GDM1 (cell line): ENCODE measurements at places on chromosomes 1 and 21.

DNA sequence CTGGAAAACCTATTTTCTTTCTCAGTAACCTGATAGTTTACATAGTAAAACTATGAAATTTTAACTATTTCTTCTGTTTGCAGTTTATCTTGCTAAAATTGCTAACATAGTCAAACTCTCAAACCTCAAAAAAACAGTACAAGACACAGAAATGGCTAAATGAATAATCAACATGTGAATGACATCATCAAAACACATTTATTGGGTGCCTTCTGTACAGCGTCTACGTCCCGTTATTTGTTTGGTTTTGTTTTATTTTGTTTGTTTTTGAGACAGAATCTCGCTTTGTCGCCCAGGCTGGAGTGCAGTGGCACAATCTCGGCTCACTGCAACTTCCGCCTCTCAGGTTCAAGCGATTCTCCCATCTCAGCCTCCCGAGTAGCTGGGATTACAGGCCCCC, 11.2 kb downstream of the RBM34 start:
- no peak for DNase-seq

GRCh38 chr1:54325703-54326461, 80.3 kb downstream of the SSBP3 start:
- no peak for DNase-seq

DNA sequence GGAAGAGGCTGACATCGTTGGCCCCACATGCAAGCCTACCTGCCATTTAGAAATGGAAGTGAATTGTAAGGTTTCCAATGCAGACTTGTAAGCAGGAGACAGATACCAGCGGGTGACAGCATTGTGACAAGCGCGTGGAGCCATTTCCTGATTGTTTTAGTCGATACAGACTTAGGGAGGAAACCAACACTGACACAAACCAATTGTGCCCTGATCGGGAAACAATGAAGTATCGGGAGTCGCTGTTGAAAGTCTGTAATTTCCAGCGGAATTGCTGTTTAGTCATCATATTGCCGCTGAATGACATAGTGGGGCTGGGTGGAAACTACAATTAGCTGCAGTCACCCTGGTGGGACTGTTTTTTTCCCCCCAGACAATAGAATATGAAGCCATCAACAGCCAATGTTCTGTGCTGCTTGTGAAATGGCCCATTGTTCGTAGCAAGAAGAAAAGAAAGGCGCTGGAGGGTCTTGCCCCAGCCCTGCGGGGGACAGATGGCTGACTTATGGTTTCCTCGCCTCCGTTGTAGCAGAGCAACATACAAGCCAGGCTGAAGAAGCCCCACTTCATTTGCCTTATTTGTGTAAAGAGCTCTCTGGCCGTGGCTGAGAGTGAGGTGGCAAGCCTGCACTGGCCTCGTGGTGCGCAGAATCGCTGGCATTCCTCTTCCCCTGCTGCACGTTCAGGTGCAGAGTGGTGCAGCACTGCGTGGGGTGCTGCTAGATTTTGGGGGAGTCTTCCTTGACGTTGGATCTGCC, 462.7 kb downstream of the CAMTA1 start:
- DNase-seq, result no peak

- no peak for DNase-seq
Observed at GRCh38 chr1:246800356-246800755, 76.1 kb downstream of the SCCPDH start.

DNA sequence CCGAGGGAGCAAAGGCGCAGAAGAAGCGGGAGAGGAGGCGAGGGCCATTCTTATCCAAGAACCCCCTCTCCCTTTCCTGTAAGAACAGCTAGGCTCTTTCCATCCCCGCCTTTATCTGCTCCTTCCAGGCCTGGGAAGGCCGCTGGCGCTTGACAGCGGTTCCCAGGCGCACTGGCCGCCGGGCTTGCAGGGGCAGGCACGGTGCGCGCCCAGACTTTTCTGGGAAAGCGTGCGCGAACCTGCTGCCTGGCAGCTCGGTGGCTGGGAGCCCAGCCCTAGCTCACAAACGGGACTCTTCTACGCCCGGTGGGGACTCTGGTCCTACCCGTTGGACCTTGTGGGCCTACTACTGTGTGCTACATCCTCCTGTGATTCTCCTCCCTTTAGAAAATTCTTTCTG, 8.8 kb upstream of the IFNLR1 start:
- no peak for DNase-seq

DNA sequence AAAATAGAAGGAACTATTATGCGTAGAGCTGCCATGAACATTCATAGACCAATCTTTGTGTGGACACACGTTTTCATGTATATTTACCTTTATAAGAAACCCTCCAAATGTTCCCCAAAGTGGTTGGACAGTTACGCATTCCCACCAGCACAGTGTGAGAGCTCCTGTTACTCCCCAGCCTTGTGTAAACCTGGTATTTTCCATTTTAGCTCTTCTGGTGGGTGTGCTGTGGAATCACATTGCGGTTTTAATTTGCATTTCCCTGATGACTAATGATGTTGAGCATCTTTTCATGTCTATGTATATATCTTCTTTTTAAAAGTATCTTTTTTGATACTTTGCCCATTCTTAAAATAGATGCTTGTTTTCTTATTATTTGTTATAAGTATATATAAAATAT, 3.2 kb upstream of the UBASH3A start:
- DNase-seq, result no peak

DNA sequence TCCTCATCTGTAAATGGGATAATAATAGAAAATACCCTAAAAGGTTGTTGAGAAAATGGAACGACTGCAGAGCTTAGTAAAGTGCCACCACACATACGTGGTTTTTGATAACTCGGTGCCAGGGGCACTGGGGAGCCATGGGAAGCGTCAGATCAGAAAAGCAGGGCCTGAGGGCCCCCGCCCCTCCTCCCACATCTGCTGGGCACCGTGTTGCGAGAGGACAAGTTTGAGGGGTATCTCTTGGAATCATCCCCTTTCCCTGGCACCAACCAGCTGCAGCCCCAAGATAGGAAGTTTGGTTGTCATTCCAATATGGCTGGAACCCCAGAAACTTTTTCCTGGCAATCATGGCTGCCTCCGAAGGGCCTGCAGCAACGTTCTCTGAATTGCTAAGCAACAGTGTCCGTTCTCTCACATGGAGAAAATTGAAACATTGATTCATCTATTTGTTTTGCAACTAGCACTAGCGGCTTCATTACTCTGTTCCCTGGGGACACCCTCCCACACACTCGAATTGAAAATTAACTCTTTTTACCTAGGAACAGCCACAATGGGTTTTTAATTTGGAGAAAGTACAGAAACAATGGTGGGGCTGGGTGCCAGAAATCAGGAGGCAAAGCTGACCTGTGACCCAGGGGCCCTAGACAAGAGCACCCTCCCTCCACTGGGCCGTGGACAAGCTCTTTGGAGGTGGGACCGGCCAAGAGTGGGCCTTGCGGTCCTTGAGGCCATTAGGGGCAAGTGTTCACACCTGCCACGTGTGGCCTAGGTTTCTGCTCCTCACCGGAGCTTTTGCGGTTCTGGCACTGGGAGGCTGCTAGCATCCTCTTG, 190.0 kb upstream of the VAMP3 start:
- DNase-seq, result no peak

- DNase-seq, result no peak
Observed at GRCh38 chr1:208058267-208058666, 147.3 kb upstream of the CD34 start.

GRCh38 chr21:40754466-40754865, 92.5 kb downstream of the DSCAM start:
- DNase-seq, result no peak

- no peak for DNase-seq
Observed at GRCh38 chr1:47434051-47434842, 3.6 kb upstream of the FOXD2 start.

- no peak for DNase-seq
Observed at GRCh38 chr1:112699425-112700144, 7.3 kb downstream of the RHOC start.

DNA sequence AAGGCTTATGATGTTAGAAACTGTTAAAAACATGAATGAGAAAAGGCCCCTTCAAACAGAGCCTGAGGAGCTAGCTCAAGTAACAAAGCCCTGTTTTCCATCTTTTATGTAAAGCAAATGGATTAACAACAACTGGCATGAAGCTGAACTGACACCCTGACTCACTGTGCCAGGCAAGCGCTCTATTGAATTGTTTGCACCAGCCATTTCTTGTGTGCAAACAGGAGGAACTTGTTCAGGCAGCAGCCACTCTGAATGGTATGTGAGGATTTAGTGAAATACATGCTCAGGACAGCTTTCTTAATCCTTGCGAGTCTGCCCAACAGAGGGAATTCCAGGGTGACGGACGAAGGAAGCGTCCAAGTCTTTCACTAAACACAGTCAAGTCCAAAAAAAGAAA, 291.1 kb upstream of the ADGRL2 start:
- DNase-seq, result no peak

GRCh38 chr1:160040476-160040875, 8.7 kb upstream of the PIGM start:
- DNase-seq, result no peak

DNA sequence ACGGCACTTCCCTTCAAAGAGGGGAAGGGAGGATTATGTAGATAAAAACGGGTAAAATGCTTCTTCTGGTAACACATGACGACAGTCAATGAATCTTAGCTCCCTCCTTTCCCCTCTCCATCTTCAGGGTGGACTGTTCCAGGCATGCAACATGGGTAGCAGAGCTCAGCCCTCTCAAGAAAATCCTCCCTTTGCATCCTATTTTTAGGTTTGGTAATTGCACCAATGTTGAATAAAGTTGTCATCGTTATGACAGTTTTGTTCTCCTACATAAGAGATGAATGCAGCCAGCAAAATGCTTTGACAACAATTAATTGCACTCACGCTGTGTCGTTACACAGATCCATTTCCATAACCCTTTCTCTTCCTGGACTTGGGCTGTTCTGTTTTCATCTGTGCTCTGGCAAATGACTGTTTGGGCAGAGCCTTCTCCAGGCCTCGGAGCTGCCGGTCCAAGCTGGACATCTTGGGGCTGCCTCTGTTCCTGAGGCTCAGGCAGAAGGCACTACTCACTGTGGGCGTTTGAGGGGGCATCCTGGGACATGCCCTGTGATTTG, 127.6 kb downstream of the CNIH3 start:
- no peak for DNase-seq

GRCh38 chr1:94531664-94532063, 9.9 kb downstream of the F3 start:
- no peak for DNase-seq
